ENCODE measurements at places on chromosomes 4 and X.

GRCh38 chrX:10529344-10529743, 91.0 kb downstream of the MID1 start:
- no peak for DNase-seq

DNA sequence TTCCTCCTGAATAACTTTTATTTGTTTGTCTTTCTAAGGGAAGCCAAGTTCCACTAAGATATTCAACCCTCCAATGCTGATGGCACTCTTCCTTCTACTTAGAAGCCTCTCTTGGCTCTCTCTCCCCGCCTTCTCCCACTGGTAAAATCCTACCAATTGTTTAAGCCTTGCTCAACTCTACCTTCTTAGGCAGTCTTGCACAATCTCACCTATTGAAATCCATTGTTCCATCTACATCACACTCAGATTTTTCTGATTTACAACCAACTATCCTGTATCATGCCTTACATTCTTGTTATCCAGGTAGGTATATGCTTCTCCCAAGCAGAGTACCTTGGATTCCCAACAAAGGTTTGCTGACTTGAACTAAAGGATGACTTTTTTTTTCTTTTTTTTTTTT, 69.1 kb downstream of the NR3C2 start:
- no peak for DNase-seq

- peak; percentile 41 for DNase-seq
These were observed 11.2 kb upstream of the SPARCL1 start for GRCh38 chr4:87540146-87541058.

DNA sequence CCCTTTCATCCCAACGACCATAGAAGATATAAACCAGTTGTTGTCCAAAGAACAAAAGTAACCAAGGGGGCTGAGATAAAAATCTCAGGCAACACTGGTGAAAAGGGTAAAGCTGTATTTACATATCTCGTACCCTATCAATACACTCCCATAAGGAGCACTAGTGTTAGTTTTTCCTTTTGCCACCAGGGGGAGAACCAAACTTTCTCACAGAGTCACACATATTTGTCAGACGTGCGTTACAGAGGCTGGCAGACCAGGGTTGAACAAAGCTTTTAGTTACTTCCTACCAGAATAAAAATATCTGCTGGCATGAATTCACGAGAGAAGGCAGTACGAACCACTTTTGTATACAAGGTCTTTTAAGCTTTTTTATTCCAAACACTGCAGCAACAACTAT, 88.3 kb downstream of the AMELX start:
- no peak for DNase-seq

DNA sequence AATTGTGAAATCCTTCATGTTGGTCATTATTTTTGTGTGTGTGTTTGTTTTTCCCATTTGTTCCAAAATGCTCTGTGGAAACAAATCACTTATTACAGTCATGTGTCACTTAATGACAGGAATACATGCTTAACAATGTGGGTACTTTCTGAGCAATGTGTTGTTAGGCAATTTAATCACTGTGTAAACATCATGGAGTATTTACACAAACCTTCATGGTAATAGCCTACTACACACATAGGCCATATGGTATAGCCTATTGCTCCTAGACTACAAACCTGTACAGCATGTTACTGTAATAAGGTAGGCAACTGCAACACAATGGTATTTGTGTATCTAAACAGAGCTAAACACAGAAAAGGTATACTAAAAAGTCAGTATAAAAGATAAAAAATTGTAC, 388.9 kb upstream of the PPP1R2C start:
- no peak for DNase-seq

DNA sequence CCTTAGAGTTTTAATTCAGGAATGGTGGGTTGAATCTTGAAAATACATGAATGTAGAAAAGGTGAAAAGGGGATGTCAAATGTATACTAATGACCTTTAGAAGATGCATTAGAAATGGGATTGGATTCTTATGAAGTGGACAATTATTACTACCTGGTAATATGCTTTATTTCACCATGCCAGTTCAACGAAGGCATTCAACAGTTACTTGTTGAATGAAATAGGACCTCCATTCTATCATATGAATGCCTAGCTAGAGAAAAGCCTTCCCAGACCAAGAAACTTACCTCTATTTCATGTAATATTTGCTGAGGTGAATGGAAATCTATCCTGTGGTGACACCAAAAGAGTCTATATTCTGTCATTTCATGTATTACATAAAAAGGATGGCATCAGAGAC, 34.6 kb upstream of the SFRP2 start:
- no peak for DNase-seq
